EL (cell line): ENCODE measurements at places on chromosomes 3 and 15.

- no peak for DNase-seq
Observed at GRCh38 chr3:32818970-32819511, 1.2 kb downstream of the TRIM71 start.

DNA sequence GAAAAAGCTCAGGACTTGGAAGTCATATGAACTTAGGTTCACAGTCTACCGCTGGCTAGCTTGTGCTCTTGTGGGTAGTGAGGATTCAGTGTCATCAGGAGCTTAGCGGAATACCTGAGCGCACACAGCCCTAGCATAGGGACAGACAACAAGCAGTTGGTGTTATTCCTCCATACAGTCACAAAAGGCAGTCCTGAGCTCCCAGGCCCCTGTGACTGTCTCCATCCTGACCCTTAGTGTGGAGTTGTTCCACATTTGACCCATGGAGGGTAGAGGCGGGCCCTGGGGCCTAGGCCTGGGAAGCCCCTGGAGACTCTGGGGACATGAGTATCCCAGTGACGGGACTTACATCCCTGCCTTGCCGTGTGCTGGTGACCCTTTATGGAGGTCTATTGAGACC lies 131.5 kb upstream of the PLXNA1 start:
- DNase-seq = no peak

- DNase-seq = no peak
Observed at GRCh38 chr3:30640851-30641250, 34.5 kb downstream of the TGFBR2 start.

GRCh38 chr3:7209098-7209497 lies 348.2 kb downstream of the GRM7 start:
- DNase-seq = no peak

DNA sequence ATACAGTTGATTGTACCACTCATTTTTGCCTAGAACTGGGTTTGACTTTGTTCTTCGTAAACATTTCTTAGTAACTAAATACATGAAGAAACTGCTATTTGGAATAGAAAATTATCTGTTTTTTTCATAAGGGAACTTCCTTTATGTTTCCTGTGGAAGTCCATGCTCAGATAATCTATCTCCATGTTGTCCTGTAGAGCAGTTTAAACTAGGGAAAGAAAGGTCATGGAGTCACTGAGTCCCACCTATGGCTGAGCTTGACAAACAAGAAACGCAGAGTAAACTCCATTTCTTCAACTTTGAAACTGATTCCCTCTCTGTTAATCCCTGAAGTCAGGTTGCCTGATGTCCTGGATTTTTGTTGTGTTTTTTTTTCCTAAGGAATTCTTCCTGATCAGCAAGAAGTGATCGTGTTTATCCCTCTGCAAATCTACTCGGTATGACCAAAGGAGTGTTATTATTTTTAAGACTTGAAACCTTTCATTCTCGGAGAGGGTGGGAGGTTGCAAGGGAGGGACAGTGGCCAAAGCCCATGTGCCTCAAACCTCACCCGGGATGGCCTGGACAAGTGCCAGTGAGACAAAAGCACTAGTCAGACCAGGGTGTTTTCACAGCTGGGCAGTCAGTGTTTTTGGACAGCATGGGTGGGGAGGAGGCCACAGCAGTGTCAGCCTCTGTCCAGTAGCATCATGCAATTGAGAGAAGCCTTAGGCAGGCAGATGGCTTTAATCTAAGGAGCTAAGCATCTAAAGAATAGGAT lies 129.8 kb upstream of the PHLDB2 start:
- DNase-seq = peak; percentile 90

- DNase-seq = peak; percentile 28
Observed at GRCh38 chr15:100863796-100864267, 15.8 kb upstream of the ALDH1A3 start.

- DNase-seq = peak; percentile 41
Observed at GRCh38 chr15:51499379-51499976, 123.1 kb downstream of the DMXL2 start.

DNA sequence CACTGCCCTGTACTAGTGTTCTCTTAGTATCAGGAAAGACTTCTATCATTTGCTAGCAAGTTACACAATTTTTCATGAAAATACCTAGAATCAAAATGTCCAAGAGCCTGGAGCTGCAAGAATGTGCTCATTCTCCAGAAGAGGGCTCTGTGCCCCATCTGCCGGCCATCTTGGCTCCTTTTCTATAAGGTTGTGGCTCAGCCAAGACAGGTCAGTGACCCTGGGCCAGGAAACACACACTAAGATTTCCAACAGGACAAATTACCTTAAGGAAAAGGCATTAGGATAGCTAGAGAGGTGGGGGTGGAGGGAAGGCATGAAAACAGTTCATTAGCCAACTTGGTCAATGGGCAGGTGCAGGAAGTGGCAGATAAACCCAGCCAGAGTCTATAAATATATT lies 20.7 kb downstream of the TIMP4 start:
- DNase-seq = peak; percentile 39

- DNase-seq = no peak
Observed at GRCh38 chr15:71463156-71463665, 347.1 kb upstream of the NR2E3 start.

DNA sequence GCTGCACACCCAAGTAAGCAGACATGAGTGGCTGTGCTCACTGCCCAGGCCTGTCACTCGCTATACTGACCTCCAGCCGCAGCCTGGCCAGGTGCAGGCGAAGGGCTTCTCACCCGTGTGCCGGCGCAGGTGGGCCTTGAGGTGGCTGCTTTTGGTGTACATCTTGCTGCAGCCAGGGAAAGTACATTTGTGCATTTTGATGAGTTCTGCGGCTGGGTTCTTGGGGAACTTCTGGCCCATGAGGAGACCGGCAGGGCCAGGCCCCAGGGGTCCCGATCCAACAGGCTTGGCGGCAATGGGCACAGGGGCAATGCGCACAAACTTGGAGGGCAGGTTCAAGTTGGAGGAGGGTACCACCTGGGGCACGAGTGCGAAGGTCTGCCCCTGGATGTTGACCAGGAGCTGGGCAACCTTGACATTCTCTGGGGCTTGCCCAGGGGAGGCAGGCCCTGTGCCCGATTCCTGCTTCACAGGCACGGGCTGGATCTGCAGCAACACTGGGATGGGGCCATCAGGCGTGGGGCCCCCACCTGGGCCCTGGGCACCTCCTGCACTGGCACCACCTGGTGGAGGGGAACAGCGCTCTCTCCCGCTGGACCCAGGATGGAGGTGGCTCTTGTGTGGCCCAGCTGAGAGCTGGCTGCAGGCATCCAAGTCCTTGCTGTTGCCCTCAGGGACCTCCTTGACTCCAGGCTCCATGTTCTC lies 5.3 kb downstream of the KLF15 start:
- no peak for DNase-seq

GRCh38 chr3:186194451-186194811 lies 85.5 kb upstream of the ETV5 start:
- DNase-seq = no peak

GRCh38 chr15:61049028-61049427 lies 180.1 kb downstream of the RORA start:
- DNase-seq = no peak

DNA sequence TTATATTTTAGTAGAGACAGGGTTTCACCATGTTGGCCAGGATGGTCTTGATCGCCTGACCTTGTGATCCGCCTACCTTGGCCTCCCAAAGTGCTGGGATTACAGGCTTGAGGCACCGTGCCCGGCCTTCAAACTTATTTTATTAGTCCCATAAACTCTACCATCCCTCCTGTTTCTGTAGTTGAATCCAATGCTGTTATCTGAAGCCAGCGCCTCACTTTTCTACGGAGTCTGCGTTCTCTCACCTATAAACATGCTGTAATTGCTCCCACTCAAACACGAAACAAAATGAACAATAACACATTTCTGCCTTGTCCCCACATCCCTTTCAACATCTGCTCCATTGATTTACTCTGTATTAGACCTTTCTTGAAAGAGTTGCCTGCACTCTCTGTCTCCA lies 222.3 kb upstream of the LRRFIP2 start:
- no peak for DNase-seq

GRCh38 chr3:134922866-134923265 lies 127.8 kb downstream of the EPHB1 start:
- no peak for DNase-seq

DNA sequence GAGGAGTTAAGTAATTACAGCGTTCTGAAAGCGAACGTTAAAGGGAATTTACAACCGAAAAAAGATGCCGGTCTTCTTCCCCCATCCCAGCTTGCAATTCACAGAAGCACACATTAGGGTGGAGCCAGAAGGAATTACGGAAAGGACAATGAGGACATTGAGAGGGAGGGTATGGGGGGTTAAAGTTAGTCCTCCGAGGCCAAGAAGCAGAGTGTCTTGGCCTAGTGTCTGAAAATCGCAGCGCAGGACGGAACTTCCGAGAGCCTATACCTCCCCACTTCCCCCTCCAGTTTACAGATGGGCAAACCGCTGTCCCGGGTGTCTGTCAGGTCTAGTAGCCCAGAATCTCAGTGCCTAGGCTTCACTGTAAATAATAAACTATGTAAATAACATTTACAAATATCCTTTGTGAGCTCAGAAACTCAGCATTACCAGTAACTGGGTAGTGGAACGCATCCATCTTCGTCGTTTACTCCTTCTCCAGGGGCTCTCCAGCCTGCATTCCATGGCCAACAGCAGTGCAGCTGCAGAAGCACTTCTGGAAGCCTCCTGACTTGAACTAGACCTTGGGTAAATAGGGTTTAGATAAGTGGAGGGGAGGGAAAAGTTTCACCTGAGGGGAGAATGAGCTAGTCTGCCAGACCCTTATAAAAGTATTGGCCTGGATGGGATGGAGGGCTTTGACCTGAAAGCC lies 922 bp downstream of the ADPRH start:
- no peak for DNase-seq

- no peak for DNase-seq
Observed at GRCh38 chr15:77376770-77377169, 43.1 kb downstream of the PEAK1 start.

DNA sequence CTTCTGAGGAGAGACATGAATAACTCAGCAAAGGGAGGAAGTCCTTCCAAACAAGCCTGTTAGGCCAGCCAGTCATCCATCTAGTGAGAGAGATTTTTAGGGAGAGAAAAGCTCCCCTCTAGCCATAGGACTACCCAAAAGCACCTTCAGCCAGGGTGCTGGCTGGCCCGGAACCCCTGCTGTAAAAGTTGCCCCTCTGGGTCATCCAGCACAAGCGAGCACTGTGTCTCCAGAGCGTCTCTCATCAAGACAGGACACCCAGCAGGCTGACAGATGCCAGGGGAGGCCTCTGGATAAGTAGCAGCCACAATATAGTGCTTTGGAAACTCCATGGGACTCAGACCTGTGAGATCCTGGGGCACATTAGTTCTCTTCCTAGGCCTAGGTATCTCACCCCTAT lies 24.5 kb downstream of the ANXA2 start:
- DNase-seq = no peak

- no peak for DNase-seq
Observed at GRCh38 chr15:90425726-90426346, 37.8 kb downstream of the IQGAP1 start.

DNA sequence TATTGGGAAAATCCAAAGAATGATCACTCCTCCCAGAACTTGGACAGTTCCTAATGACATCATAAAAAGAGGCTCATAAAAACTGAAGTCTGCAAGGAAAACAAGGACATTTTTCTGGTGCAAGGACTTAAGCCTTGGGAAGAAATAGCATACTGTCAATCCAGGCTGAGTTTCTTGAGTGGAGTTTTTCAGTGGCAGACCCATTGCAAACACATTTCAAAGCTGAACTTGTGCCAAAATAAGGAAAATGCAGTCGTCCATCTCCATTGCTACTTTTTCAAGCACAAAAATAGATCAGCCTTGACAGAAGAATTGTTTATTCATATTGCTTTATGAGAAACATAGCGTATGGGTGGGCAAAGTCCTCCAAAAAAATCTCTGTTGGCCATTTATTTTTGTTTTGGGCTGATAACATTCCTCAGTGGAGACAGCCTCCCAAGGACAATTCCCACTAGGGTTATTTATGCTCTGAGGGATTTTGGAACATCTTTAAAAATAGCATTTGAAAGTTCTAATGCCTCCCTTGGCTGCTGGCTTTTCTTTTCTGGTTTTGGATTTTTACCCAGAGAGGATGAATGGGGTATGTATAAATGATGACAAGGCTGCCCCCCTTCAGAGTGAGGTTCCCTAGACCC lies 220.0 kb downstream of the CADPS start:
- DNase-seq = no peak

- peak; percentile 52 for DNase-seq
Observed at GRCh38 chr15:88810446-88810845, 7.2 kb downstream of the ACAN start.

DNA sequence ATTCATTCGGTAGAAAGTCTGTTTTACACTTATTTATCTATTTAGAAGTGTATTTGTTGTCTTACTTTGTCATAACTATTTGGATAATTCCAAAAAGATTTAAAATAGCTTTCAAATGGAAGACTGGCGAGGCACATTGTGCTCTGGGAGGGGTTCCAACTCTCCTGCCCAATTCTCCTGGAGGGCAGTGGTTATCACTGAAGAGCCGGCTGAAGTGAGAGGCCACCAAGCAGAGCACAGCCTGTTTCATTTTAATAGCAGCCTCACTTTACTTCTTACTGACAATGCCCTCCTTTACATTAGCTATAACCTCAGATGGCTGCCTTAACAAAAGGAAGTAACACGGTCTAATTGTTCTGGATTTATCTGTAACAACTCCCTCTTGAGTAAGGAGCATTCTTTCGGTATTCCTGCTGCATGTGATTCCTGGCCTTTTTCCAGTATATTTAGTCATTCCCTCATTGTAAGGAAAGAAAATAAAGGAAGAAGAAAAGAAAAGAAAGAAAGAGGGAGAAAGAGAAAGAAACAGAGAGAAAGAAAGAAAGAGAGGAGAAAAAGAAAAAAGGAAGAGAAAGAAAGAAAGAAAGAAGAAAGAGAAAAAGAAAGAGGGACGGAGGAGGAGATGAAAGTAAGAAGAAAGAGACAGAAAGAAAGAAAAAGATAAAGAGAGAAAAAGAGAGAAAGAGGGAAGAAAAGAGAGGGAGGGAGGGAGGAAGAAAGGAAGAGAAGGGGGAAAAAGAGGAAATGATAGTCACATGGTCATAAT lies 339.8 kb upstream of the WNT5A start:
- DNase-seq = peak; percentile 12

DNA sequence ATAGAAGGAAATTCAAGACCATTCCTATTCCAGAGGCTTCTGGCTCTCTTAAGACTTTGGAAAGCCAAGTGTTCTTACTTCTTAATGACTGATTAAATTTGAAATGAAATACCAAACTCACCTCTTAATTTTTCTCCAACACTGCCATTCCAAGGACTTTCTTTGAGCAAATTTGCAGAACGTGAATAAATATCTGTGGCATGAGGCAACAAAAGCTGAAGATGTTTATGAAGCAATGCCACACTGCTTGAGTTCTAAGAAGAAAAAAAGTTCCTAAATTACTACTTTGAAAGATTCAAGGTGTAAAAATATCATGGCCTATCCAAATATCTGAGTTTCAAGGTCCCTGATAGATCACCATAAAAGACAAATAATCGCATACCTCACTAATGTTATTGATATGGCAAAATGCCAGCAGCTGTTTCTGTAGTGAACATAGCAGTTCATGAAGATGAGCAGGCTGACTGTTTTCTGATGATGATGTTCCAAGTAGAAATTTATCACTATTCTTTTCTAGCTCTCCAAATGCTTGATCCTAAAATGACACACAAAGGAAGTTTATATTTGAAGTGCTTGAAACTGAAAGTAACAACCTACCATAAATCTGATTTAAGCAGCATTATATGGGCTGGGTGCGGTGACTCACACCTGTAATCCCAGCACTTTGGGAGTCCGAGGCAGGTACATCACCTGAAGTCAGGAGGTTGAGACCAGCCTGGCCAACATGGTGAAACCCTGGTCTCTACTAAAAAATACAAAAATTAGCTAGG lies 104.4 kb downstream of the HERC1 start:
- DNase-seq = no peak

- DNase-seq = no peak
Observed at GRCh38 chr15:82140886-82141285, 95.1 kb upstream of the MEX3B start.
